ENCODE measurements at places on chromosomes 16 and 17. TPM values are rescaled to one million over a fixed set of nuclear protein-coding genes. Genes with fewer than 3 reads are reported as not detected.

GRCh38 chr16:65124212-65124548, 2.3 kb upstream of the CDH11 start:
- DNase-seq: no peak

DNA sequence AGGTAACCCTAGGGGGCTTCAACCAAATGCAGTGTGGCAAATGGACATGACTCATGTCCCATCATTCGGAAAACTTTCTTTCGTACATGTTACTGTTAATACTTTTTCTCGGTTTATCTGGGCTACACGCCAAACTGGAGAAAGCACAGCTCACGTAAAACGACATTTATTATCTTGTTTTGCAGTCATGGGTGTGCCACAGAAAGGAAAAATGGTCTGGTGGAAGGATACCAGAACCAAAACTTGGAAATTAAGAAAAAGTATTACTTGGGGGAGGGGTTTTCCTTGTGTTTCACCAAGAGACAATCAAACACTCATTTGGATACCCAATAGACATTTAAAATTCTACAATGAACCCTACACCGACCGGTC, 23.6 kb downstream of the ALOX15B start:
- DNase-seq: no peak

DNA sequence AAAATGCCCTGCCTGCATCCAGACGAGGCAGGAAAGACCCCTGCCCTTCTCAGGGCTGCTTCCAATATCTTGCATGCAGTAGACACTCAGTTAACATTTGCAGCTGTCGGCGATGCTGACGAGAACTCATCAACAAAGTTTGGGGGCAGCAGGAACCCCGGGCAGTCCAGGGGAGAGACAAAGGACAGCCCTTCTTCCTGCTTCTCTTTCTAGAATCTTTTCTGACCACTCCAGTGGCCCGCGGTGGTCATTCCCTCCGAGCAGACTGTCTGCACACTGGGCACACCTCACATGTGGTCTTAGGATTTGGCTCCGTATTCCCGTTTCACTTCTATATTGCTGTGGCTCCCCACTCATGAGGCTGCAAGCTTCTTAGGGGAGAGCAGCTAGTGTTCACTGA, 31.0 kb upstream of the MFSD6L start:
- no peak for DNase-seq

GRCh38 chr17:74347646-74348045, 14.0 kb downstream of the BTBD17 start:
- no peak for DNase-seq

CRYBA1 gene
- not detected for total RNA-seq

DNA sequence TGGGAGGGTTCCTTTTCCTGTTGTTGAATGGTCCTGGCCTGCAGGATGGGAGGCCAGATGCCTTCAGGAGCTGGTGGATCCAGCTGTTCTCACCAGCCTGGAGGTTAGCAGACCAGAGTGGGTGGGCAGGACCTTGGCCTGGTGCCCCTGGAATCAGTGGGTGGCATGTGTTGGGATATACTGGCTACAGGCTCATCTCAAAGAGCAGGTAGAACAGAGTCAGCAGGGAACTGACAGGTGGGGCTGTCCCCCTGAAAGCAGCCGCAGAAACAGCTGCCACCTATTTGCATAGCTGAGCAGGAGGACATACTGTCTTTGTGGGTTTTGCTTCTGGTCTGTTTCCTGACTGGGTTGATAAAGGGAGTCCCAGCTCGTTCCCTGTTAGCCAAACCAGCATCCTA, 144.1 kb downstream of the RAB11FIP4 start:
- no peak for DNase-seq

DNA sequence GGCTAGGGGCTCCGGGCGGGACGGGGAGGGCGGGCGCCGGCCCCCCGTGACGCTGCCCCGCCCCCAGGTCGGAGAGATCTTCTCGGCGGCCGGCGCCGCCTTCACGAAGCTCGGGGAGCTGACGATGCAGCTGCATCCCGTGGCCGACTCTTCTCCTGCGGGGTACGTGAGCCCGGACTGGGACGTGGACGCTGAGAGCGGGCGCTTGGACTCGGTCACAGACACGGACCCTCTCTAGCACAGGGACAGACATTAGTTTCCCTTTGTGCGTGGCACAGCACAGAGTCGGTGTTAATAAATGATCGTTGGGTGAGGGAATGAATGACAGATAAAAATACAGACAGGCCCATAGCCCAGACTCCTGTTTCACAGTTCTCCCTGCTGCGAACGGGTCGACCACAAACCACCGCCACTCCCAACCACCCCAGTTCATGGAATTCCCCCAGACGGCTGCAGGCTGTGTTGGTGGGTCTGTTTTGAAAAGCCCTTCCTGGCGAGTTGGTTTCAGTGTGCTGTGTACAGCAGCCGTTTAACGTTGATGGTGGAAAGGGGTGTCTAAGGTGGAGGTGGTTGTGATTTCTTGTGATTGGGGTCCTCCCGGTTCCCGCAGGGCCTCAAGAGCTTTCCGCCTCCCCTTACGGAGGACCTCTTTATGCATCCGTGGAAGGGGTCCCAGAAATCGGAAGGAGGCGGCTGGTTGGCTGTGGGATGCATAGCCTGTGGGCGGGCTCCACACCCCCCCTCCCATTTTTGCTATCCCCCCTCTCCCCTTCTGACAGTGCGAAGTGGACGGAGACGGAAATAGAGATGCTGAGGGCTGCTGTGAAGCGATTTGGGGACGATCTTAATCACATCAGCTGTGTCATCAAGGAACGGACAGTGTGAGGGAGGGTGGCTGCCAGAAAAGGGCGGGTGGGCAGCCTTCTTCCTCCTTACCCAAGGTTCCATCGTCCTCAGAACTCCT, 2.9 kb downstream of the RNASEK start:
- peak; percentile 93 for DNase-seq

DNA sequence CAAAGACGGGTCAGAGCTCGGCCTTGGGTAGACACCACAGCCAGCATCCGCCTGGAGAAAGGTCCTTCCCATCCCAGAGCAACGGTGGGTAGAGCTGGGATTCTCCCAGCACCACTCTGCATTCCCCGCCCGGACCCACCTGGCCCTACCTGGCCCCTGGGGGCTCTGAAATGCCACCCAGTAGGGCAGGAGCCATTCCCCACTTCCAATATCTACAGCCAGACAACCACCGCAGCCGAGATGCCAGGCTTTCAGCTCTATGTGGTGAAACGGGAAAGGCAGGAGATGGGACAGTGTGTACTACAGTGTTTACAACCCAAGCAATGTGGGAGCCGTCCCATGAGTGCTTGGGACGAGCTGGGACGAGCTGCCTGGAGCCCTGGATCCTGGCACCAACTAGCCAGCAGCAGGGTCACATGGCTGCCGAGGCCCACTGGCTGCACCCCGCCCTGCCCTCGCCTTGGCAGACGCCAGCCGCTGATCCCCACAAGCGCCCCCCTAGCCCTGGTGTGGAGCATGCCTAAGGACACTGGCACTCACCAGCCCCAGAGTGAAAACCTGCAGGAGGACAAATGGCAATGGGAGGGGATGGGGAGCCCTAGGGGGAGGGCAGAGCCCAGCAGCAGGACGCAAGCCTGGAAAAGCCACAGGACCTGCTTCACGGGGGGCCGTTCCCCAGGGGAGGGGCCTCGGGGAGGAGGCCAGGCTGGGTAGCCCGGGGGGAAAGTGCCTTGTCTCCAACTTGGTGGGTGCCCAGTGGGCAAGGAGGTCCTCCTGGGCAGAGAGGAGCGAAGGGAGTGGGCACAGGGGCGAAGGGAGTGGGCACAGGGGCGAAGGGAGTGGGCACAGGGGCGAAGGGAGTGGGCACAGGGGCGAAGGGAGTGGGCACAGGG, 13.5 kb downstream of the TMC6 start:
- no peak for DNase-seq

KRT12 gene
- not detected for total RNA-seq

CORO6 gene
- total RNA-seq: 10.2 TPM

GRCh38 chr17:77961741-77962140, 3.2 kb downstream of the TNRC6C start:
- DNase-seq: no peak

GRCh38 chr16:27353853-27354252, 40.1 kb downstream of the IL4R start:
- DNase-seq: no peak

DNA sequence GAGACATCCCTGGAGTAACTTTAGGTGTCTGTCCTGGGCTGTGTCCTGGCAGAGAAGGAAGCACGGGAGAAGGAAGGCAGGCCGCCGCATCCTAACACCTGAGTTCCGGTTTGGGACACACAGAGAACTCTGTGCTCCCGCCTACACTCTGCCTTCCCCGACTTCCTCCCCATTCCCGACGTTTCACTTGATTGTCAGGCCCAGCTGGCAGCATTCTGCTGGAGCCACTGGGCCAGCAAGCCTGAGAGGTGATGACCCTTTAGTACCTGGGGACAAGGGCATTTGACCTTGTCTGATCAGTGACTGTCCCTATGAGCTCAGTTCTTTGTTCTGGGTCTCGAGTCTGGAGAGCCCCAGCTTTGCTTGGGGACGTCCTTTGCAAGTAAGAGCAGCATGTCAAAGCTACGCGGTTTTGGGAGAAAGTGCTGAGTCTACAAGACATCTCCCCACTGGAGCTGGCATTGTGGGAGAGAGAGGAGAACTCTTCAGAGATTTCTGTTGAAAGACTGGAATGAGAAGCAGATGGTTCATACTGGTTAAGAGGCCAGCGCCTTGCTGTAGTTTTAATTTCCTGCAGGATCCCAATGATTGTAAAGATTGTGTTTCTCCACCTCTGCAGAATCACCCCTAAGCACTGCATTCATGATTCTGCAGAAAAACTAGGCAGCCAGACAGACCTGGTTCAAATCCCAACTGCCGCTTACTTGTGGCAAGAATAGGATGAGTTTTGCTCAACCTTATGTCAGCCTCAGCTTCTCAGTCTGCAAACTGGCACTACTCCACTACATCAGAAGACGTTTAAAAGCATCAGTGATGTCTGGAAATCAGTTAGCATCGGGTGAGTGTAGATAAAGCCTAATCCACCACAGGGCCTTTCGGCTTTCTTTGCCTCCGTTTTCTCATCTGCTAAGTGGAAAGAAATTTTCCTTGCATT, 20.6 kb downstream of the ABAT start:
- DNase-seq: no peak

FXR2 gene
- total RNA-seq: 56.6 TPM

DNA sequence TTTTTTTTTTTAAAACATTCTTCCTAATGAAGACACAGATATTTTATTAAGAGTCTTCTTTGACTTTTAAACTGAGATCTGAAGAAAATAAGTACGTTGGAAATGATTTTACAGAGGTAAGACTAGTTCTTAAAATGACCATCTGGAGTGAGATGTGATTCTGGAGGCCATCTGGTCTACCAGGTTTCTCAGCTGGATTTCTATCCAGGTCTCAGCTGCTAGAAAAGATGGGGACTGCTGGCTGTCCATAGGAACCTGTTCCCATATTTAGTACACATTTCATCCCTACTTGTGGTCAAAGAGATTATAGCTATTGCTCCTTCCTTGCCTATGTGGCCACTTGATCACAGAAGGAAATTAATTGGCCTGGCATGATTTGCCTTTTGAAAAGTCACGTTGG, 12.2 kb downstream of the PMFBP1 start:
- no peak for DNase-seq

- DNase-seq: no peak
Measured at GRCh38 chr17:50615828-50616227, 18.9 kb upstream of the ABCC3 start.

- no peak for DNase-seq
Measured at GRCh38 chr17:72928454-72929136, 163.9 kb downstream of the SLC39A11 start.

GAS2L2 gene
- not detected for total RNA-seq

FOXN1 gene
- total RNA-seq: not detected

DNA sequence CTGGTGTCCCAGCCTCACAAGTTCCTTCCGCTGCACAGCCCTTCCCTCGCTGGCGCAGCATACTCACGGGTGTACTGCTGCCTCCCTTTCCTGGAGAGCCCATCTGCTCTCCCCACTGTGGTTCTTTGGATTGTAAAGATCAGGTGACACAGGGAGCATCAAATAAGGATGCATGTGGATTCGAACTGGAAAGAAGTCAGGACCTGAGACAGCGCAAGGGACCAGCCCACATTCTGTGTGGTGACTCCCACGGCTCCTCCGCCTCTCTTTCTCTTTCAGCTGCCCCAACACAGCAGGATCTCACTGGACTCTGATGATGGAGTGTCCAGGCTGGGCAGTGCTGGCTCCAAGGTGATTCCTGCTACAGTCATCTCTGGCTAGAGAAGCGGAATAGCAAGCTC, 8.1 kb downstream of the LDAF1 start:
- no peak for DNase-seq

DNA sequence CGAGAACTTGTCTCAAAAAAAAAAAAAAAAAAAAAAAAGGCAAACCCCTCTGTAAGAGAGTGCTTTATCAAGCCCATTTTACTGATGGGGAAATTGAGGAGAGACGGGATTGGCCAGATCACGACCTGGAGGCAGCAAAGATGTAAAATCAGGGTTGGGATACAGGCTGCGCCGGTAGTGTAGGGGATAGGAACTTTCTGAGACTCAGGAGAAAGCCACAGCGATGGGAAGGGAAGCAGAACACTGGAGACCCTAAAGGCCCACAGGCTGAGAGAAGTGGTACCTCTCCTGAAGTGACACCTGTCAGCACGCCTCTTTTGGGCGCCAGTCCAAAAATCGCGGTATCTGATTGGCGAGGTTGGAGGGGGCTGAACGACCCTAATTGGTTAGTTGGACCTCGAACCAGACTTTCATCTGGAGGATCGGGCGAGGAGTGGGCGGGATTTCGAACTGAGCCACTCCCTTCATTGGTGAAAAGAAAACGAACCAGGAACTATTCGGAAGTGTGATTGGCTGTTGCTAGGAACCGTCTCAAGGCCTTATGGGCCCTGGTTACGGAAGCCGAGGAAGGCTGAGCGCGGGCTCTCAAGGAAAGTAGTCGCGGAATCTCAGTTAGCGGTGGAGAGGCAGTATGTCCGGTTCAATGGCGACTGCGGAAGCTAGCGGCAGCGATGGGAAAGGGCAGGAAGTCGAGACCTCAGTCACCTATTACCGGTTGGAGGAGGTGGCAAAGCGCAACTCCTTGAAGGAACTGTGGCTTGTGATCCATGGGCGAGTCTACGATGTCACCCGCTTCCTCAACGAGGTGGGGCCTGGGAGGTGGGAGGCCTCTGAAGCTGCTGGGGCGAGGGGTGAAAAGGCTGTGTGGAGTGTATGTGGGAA, at the start of gene CYB5B:
CYB5B (plus strand) TSS at position 567 of the 882 bp plus-strand sequence; CDS start at position 632, 65 bp downstream.
- DNase-seq: peak; percentile 94

C16orf89 gene
- total RNA-seq: not detected

DNA sequence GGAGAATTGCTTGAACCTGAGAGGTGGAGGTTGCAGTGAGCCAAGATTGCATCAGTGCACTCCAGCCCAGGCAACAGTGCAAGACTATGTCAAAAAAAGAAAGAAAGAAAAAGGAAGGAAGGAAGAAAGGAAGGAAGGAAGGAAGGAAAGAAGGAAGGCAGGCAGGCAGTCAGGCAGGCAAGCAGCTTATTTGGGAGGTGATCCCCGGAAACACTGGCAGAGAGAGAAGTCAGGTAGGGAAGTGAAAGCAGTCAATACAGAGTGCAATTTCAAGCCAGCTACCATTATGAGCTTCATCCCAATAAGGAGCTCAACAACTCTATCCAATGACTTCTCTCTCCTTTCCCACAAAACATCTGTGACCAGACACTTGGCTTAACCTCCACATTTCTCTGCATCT, 83.0 kb upstream of the TBC1D3K start:
- no peak for DNase-seq

GRCh38 chr17:2004435-2004952, 20.6 kb downstream of the RTN4RL1 start:
- DNase-seq: no peak

GRCh38 chr17:34886831-34887230, 74.4 kb downstream of the CCT6B start:
- DNase-seq: no peak

SLC5A2 gene
- not detected for total RNA-seq

GRCh38 chr17:18916816-18917500, 35.0 kb upstream of the SLC5A10 start:
- no peak for DNase-seq

DRC3 gene
- 0.47 TPM for total RNA-seq

All from natural killer cell treated with Interleukin-12 subunit alpha and Interleukin-12 subunit beta and Interleukin-15 and Interleukin-18, amount 100 ng/mL, for 72 hours (primary cell).